ENCODE measurements at places on chromosomes 6 and 20.

- no peak for DNase-seq
Observed at GRCh38 chr6:1987640-1988039, 257.8 kb downstream of the GMDS start.

DNA sequence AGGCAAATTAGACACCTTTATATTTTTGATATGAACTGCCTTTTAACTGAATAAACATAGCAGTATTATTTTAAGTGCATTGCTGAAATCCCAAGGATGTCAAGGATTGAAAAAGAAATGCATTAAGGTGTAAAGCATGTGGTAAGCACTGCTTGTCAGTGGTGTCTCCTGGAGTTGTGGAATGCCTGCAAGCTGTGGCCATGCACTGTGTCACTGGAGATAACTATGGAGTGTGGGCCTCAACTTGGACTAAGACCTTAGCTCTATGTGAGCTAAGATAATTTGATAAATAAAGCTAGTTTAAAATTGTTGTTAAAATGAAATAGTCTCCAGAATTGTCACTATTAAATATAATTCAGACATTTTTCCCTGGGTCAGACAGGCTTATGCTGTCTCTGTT, 156.6 kb upstream of the OPRM1 start:
- DNase-seq: no peak

- DNase-seq: no peak
Observed at GRCh38 chr20:59318201-59318790, 17.9 kb downstream of the EDN3 start.

GRCh38 chr6:9399916-9400315, 964.6 kb upstream of the SLC35B3 start:
- no peak for DNase-seq

- DNase-seq: no peak
Observed at GRCh38 chr20:62171245-62171644, 11.6 kb upstream of the MTG2 start.

DNA sequence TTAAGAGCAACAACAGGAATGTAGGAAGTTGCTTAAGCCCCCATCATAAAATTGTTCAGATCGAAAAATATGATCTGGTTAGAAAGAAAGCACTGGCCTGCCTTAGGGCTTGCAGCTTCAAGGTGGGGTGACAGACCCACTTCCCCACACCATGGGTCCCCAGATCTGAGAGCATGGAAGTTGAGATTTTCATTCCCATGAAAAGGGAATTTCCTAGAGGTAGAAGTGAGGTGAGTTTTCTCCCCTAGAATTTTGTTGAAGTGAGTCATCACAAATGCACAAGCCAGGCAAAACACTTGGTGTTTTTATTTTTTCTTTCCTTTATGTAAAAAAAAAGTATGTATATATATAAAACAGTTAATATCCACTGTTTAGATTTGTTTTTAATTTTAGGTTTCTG, 213.6 kb upstream of the SUPT3H start:
- no peak for DNase-seq

- no peak for DNase-seq
Observed at GRCh38 chr20:35271904-35272303, 6.0 kb downstream of the MMP24OS start.

- DNase-seq: no peak
Observed at GRCh38 chr20:20358801-20359200, 9.1 kb upstream of the INSM1 start.

GRCh38 chr6:27840572-27840971, 71.6 kb downstream of the OR2B2 start:
- DNase-seq: no peak

DNA sequence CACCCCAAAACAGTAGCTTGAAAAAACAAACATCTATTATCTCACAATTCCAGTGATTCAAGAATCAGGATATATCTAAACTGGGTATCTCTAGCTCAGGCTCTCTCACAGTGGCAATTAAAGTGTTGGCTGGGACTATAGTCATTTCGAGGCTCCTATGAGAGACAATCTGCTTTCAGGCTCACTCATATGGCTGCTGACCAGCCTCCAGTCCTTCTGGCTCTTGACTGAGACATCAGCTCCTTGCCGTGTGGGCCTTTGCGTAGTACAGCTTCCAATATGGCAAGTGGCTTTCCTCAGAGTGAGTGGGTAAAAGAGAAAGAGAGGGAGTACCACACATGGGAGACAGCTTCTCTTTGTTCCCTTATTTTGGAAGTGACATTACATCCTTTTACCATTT, 327.2 kb downstream of the CENPW start:
- no peak for DNase-seq
